ENCODE measurements at places on chromosomes 6 and 20.

GRCh38 chr6:84428300-84428907 lies 201.0 kb upstream of the CEP162 start:
- peak; percentile 73 for DNase-seq

- DNase-seq, result no peak
Observed at GRCh38 chr20:64244281-64244805, 11.2 kb upstream of the PCMTD2 start.

GRCh38 chr20:63126876-63127699 lies 88.8 kb downstream of the YTHDF1 start:
- DNase-seq, result no peak

DNA sequence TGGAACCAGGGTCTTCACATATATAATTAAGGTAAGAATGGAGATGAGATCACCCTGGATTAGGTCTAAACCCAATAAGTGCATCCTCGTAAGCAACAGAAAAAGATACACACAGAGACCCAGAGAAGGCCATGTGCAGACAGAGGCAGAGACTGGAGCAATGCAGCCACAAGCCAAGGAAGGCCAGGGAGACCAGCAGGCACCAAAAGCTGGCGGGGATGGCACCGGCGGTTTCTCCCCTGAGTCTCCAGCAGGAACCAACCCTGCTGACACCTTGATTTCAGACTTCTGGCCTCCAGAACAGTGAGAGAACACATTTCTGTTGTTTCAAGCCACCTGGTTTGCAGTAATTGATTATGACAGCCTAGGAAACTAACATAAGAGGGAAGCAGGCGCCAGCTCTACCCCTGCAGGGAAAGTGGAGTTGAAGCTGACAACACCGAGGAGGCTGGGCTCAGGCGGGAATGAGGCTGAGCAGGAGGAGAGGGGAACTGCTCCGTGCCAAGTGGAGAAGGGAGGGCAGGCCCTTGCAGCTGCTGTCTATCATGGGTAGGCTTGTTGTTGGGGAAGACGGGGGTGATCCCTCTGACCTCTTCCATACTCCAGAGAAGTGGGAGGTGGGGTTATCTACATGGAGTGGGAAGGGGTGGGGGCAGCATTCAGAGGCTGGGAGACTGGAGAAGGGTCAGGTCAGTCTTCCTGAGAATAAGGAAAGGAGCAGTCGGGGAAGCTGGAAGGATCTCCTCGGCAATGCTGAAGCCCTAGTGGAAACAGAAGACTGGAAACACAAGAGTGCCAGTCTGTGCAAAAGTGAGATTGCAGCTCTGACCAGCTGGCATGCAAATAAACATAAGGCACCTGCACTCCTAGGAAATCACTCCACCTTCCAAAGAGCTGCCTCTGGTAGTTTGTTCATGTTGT lies 72.7 kb downstream of the NFATC2 start:
- no peak for DNase-seq

- DNase-seq, result no peak
Observed at GRCh38 chr20:50098259-50098658, 14.7 kb downstream of the UBE2V1 start.

DNA sequence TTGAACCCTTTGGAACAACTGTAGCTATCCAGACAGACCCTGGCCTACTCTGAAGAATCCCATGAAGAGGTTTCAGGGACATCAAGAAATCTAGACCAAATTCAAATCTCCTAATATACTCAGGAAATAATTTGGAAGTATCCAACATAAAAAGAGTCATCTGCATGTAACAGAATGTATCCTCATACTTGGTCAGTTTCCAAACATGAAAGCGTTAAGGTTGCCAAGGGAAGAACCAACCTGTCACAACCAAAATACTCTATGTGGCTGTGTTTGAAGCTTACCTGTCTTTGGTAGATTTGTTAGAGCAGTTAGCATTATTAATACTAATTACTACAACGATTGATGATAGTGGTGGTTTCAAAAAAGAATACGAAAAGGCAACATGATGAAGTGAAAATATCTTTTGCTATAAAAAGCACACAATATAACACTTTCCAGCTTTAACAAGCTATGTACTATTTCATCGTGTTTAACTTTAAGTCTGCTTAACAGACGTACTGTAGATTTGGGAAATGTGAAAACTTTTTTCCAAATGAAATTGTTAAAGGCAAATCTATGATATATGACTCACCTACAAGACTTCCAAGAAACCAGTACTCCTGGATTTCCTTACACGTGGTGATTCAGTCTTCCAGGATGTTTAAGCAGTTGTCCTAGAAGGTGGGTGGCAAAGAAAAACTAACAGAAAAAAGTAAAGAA lies 46.6 kb upstream of the ENPP1 start:
- peak; percentile 87 for DNase-seq

- peak; percentile 58 for DNase-seq
Observed at GRCh38 chr6:150191809-150192208, 49.0 kb downstream of the PPP1R14C start.

DNA sequence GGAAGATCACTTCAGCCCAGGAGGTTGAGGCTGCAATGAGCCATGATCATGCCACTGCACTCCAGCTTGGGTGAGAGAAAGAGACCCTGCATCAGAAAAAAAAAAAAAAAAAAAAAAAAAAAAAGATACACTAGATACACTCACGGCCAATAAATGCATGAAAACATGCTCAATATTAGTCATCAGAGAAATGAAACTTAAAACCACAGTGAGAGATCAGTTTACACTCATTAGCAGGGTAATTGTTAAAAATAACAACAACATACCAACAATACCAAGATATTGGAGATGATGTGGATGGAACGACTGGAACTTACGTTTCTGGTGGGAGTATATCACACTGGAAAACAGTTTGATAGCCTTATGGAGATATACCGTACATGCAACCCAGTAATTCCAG lies 29.9 kb downstream of the HS3ST5 start:
- DNase-seq, result no peak

DNA sequence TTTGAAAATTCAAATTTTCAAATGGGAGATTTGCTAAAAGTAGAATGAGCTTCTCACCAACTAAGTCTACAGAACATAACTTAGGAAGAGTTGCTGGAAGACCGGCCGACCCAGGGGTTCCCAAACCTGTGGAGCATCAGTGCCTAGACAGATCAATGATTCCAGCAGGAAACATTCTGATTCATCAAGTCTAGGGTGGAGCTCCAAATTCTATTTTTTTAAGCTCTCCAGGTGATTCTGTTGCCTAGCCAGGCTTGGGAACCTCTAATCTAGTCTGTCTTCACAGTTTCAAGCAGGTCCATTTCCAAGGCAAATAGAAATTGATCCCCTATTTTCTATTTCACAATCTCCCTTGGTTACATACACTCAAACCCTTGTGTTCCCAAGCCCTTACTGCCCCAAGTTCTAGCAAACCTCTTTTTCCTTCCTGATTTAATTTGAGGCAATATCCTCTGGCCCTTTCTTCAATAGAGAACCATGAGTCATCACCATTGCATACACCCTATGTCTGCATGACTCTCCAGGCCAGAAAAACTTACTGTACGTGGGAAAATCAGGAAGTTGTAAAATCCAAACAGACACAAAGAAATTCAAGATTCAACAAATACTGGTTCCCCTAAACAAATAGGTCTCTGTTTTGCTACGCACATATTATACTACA lies 8.9 kb downstream of the ATXN1 start:
- DNase-seq, result peak; percentile 92

GRCh38 chr20:25048519-25048952 lies 9.4 kb downstream of the ACSS1 start:
- no peak for DNase-seq

- peak; percentile 30 for DNase-seq
Observed at GRCh38 chr6:140970485-140970884, 1162.2 kb upstream of the GJE1 start.

DNA sequence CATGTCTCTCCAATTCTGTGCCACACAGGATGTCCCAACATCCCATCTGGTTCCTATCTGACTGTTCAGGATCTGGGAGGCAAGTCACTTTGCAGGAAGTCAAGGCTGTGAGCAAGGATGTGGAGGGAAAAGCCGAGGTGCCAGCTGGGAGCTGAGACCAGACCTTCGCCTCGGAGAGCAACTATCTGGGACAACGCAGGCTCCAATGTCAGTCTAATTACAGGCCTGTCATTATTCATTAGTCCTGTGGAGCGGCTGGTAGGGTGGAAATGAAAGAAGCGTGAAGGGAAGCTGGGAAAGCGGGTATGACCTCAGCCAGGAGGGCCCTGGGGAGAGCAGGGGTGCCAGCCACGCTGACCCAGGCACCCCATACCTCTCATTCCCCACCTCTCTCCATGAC lies 147.3 kb downstream of the UNC5CL start:
- DNase-seq, result no peak

- no peak for DNase-seq
Observed at GRCh38 chr6:69820018-69820417, 23.2 kb upstream of the LMBRD1 start.

- no peak for DNase-seq
Observed at GRCh38 chr6:154773610-154774089, 40.4 kb downstream of the SCAF8 start.

DNA sequence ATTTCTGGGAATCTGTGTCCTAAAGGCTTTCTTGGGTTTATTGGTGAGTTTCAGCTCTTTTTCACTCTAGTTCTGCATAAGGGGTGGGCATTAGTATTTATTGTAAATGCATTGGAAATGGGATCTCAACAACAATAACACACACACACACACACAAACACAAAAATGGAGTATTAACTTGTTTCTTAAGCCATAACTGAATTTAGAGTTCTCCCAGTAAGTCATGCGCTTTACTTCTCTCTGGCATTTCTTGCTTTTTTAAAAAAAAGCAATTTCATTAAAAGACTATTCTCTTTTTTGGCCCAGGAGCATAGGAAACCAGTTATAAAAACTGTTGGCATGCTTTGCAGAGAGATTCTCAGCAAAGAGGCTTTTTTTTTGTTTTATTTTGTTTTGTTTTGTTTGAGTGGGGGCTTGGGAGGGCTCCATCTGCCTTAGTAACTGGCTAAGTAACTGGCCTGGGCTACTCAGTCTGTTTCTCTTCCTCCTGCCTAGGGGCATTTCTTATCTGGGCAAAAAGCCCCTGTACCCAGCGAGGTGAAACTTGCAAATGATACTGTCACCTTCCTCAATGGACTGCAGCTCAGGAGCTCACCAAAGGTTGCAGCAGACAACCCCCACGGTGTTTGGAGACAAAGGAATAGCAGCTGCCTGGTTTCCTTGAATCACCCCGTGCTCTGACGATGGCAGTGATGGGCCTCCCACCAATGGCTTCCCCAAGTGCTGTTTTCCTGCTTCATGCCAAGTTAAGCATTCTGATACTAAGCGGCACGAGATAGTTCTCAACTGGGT lies 128.5 kb downstream of the BCAS1 start:
- no peak for DNase-seq

- DNase-seq, result no peak
Observed at GRCh38 chr6:169445661-169446581, 192.3 kb upstream of the THBS2 start.

GRCh38 chr6:69988458-69989126 lies 122.2 kb downstream of the COL19A1 start:
- no peak for DNase-seq

- peak; percentile 70 for DNase-seq
Observed at GRCh38 chr6:145569140-145569539, 166.2 kb downstream of the EPM2A start.

DNA sequence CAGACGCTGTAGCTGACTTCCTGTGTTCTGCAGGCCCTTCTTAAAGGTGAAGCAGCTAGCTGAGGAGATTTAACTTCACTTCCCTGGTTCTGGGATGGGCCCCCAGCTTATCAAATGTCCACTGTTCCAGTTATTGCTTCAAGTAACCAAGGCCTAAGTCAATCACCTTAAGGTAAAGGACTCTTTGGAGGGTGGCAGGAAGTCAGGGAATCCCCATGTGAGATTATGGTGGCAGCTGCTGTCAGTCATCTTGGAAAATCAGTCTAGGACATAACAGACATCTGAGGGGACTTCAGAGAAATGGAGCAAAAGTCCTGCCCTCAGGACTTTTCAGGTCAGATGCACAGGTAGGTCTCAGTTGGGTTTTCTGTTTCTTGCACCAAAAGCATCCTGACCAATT lies 3.8 kb downstream of the ELOVL5 start:
- no peak for DNase-seq

- DNase-seq, result peak; percentile 68
Observed at GRCh38 chr20:47686545-47686944, 98.7 kb downstream of the SULF2 start.

DNA sequence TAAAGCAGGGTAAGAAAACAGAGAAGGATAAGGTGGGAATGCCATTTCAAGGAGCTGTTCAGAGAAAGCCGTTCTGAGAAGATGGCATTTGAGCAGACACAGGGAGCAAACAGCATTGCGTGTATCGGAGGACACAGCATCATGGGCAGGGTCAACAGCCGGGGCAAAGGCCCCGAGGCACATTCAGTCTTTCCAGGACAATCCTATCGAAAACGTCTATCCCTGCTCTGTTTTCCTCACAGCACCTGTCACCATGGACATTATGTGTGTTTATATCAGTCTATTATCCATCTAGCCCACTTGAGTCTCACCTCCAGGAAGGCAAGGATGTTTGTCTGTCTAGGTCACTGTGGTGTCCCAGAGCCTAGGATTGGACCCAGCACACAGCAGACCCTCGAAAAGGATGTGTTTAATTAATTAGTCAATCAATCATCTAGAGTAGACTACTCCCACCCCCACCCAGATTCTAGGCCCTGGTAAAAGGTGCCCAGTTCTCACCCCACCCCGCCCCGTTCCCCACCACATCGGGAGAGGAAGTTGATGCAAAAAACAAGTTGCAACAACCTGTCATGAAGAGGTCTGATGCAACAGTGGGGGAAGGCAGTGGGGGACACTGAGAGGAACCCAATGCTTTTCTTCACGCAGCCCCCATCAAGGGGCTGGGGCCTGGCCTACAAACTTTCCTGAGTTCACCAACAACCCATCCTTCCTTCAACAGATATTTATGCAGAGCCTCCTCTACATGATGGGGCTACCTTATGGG lies 66.6 kb downstream of the PREX1 start:
- DNase-seq, result no peak

GRCh38 chr6:17724341-17724740 lies 17.6 kb upstream of the NUP153 start:
- peak; percentile 16 for DNase-seq

GRCh38 chr6:110528101-110528929 lies 51.9 kb upstream of the SLC22A16 start:
- peak; percentile 89 for DNase-seq

DNA sequence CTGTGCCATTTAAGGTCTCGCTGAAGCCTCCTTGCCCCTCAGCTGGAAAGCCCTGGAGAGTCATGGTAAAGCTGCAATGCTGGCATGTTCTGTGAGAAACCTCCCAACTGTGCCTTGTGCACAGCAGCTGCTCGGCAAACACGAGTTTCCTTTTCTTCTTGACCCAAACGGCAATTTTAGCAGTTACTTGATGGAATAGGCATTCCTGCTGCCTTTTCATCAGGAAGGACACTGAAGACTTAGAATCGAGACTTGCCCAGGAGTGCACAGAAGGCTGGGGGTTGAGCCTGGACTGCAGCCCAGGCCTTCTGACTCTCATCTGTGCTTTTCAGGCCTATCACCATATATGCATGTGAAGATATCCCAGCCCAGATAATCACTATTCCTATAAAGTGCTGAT lies 28.7 kb upstream of the CLDN20 start:
- DNase-seq, result no peak

- no peak for DNase-seq
Observed at GRCh38 chr6:142934106-142934505, 10.9 kb downstream of the HIVEP2 start.

- no peak for DNase-seq
Observed at GRCh38 chr6:56037601-56038000, 162.2 kb upstream of the BMP5 start.

GRCh38 chr6:131754088-131754487 lies 43.3 kb upstream of the CTAGE9 start:
- peak; percentile 55 for DNase-seq

- no peak for DNase-seq
Observed at GRCh38 chr20:61130156-61130555, 121.9 kb upstream of the CDH4 start.
